CD4-positive, alpha-beta T cell treated with Interleukin-17A for 4 hours (primary cell): ENCODE measurements at places on chromosomes 13 and 19.
A peak's percentile ranks its signal among the peaks of the same experiment; 100 is the strongest.

DNA sequence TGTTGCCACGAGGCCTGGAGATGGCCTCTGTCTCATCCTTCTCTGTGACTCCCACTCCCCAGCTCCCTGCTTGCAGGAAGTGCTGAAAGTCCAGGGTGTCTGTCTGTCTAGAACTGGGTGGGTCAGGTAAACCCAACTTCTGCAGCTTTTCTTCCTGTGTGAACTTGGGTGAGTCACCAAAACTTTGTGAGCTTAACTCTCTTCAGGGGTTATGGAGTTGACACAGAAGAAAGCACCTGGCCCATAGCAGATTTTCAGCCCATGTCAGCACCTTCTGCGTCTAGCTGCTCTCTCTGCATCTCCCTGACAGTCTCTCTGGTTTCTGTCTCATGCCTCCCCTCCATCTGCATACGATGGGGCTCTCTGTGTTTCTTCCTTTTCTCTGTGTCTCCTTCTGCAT is 4.2 kb upstream of the CACNG7 start:
- no peak for DNase-seq

DNA sequence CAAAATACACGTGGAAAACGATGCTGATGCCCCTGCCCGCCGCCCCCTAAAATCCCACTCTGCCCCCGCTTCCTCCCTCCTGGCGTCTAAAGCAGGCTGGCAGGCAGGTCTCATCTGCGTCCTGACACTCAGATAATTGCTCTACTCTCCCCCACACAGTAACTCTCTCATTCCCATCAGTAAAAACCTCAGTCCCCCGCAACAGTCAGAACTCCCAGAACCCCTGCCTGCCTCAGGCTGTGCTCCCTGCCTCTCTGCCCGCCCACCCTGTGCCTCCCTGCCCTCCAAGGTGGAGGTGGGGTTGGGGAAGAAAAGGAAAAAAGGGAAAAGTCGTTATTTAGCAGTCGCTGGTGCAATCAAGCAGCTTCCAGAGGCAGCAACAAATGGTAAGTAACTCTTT is 473.7 kb downstream of the EFNB2 start:
- DNase-seq: no peak

- DNase-seq: peak; percentile 73
Observed at GRCh38 chr19:42253245-42254088, 1.5 kb downstream of the ERF start.

DNA sequence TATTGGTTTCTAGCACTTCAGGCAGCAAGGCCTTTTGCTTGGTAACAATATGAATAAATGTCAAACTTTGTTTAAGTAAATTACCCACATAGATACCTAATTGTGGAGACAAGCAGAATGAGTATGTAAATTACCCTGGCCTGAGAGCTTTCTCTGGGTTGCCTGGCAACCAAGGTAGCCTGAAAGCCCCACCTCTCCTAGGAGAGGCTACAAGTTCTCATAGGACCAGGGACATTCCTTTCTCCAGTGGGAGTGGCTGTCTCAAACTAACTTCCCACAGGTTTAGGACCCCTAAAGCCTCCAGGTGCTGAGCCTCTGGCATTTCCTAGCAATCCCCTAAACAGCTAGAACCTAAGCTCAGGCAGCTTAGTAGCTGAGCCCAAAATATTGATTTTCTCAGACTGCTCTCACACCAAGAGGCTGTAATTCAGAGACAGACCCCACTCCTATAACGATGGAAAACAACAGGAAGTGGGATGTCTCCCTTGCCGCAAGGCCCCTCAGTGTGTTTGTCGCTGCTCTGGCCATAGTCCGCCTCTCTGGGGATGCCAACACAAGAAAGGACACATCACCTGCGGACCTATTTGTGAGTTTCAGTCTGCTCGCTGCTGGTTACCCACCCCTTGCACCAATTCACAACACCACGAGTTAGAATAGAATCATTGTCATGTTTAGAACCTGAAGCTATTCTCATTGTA is 207.3 kb downstream of the DLEU7 start:
- DNase-seq: no peak

GRCh38 chr13:36831291-36831690 is 12.3 kb downstream of the RFXAP start:
- DNase-seq: no peak

DNA sequence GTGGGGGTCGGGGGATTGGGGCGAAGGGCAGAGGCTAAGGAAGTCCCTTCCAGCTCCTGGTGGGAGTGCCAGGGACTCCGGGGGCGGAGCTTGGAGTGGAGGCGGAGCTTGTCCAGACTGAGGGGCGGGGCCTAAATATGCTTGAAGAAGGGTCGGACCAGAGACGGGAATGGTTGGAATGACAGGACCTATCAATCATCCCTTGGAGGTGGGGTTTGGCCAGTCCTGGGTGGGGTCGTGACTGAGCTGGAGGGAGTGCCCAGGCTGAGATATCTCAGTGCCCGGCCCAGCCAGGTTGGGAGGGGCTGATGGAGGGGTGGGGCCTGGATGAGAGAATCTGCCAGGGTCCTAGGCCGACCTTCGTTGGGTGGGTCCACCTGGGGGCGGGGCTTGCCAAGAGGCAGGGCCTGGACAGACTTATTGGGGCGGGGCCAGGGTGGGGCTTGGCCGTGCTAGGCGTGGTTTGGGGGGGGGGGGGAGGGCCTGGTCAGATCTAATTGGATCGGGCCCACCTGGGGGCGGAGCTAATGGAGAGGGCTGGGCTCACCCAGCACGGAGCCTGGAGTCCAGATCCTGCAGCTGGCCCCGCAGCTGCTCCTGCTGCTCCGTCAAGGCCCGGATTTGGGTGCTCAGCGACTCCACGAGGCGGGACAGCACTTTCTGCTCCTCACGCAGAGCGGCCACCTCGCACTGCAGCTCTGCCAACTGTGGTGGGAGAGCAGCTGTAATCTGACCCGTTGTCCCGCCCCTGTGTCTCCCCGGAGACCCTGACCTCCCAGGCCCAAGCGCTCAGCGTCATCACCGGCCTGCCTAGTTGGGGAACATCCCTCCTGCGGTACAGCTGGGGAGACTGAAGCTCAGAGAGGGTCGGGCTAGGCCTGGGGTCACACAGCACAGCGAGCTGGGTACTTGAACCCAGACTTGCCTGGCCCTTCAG is 2.6 kb upstream of the WIZ start:
- peak; percentile 34 for DNase-seq

DNA sequence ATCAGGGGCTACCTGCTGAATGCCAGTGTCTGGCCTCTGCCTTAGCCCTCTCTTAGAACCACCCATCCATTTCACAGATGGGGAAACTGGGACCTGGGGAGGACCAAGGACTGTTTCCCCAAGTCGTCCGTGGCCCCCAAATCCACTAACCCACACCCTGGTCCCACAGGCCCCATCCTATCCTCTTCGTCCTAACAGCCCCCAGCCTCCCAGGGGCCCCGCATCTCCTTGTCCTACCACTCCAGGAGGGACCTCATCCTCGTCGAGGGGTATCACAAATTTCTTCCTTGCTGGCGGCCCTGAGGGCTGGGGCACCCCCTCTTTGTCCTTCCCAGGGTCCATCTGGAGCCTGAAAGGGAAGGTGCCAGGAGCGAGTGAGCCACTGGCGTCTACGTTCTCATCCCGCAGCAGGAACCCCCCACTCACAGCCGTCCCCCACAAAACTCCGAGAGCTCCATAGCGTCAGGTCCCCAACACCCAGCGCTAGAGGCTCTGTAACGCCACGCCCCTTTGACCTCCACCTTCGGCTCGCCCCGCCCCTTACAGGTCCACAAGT is 606 bp downstream of the ERCC1 start:
- peak; percentile 91 for DNase-seq

DNA sequence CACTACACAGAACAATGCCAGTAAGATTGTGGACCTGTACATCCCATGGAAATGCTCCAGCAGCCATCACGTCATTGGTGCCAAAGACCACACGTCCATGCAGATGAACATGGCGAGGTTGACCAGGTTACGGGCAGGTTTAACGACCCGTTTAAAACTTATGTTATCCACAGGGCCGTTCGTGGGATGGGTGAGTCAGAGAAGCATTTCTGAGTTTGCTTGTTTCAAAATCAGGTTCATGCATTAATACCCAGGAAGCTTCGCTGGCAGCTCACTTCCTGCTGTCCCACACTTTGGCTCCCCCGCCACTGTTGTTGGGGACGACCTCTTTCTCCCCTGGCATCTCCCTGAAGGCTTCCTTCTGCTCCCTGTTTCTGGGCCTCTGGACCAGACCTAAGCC is 194.1 kb downstream of the USP12 start:
- no peak for DNase-seq

GRCh38 chr19:50046649-50047503 is 21.1 kb downstream of the ZNF473 start:
- peak; percentile 68 for DNase-seq

- no peak for DNase-seq
Observed at GRCh38 chr13:96982672-96983071, 11.6 kb downstream of the OXGR1 start.

GRCh38 chr13:58434943-58435342 is 803.4 kb downstream of the PCDH17 start:
- no peak for DNase-seq

GRCh38 chr19:10566658-10567410 is 1.0 kb upstream of the KRI1 start:
- peak; percentile 34 for DNase-seq

DNA sequence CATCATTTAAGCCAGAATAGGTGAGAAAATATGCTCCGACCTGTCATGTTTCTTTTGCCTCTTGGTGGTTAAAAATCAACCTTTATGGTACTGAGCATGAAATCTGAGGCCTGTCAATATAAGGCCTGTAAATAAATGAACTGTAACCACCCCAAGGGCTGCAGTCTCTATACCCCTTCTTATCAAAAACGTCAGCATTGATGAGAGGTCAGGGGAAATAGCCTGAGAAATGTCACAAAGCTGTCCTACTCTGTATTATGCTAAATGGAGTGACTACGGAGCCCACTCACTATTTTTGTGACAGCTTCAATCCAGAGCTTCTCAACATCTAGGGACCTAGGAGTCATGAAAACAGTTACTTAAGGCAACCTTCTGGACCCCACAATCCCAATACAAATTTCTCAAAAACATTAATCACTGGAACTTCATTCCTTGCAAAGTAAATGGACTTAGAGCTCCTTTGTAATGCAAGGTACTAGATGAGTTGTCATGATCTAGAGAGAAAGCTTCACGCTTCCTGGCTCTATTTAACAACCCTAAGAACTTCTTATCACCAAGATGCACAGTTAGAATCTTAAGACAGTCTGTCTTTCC is 2.7 kb upstream of the RAP2A start:
- DNase-seq: no peak

DNA sequence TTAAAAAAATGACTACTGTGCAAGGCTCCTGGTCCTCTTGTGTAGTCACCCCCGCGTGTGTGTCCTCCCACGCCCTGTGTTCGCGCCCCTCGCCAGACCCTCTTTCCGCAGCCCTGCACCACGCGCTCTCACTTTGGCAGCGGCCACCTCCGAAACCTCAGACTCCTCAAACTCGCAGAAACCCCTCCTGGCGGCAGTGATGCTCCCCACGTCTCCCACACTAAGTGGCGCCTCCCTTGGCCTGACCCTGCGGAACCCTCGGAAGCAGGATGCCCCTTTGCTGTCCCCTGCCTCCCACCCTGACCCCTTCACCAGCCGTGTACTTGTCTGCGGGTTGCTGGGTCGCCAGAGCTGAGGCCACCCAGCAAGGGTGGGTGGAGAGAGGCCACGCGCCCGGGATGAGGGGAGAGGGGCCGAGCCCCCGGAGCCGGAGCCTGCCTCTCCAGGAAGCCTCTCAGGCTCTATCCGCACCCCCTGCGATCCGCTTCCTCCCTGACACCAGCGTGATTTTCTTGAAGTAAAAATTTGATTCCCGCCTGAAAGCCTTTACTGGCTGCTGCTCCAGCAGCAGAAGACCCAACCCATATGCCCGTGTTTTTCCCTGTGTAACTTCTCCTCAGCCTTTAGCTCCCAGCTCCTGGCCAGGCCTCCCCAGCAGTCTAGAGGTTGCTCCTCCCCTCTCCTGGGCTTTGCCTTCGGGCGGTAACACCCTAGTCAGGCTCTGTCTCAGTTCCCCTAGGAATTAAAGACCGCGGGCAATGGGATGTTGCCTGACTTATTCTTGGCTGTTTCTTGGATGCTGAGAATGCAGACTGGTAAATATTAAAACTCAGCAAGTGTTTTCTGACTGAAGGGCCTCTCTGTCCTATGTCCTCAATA is 55.2 kb downstream of the MIPEP start:
- no peak for DNase-seq

GRCh38 chr19:43820098-43820883 is 6.8 kb upstream of the ZNF283 start:
- peak; percentile 43 for DNase-seq

DNA sequence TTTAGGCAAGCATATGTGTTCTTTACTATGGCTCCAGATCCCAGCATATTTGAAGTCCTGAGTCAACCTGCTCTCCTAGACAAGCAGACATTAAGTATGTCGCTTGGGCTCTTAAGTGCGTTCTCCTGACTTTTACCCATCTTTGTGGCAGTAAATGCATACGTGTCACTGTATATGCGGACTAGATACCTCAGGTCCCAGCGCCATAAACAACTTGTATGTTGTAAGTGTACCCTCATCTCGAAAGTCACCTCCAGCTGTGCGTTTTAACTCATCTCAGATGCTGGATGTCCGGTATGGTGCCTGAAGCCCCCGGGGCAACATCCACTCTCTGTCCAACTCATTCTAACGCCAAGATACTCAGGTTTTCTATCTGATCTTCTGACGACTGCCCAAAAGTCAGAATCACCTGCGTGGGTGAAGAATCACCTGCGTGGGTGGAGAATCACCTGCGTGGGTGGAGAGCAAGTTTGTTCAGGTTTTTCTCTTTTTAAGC is 1.7 kb downstream of the PTOV1 start:
- DNase-seq: no peak

DNA sequence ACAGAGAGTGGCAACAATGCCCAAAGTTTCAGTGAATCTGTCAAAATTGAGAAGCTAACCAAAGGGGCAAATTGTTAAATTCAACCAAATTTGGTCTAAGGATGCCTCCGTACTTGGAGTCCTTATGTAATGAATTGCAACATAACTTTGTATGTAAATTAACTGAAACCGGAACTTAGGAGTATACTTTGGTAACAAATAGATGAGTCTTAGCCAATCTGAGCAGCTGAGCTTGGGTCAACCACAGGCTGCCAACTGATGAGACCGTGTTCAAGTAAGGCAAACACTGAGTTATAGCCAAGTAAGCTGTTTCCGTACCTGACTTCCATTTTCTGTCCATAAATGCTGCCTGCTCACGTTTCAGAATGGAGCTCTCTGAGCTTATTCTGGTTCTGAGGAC is 5.3 kb downstream of the VWA8 start:
- DNase-seq: no peak

- DNase-seq: no peak
Observed at GRCh38 chr13:50670847-50671496, 172.5 kb downstream of the DLEU7 start.
